CD4-positive, CD25-positive, alpha-beta regulatory T cell (primary cell): ENCODE measurements at places on chromosomes 6 and 20.

GRCh38 chr20:4956200-4956810, 45.0 kb downstream of the SLC23A2 start:
- no peaks in the 10 kb centered on the region for H3K27me3 ChIP-seq
- H3K36me3 ChIP-seq, result no peaks in the 10 kb centered on the region
- peak; percentile 56 for DNase-seq
- no peak overlapping the region for H3K27ac ChIP-seq

GRCh38 chr6:45054610-45055009, 273.5 kb upstream of the RUNX2 start:
- no peak overlapping the region for H3K4me3 ChIP-seq
- H3K36me3 ChIP-seq, result no peaks in the 10 kb centered on the region
- no peak overlapping the region for H3K27ac ChIP-seq

DNA sequence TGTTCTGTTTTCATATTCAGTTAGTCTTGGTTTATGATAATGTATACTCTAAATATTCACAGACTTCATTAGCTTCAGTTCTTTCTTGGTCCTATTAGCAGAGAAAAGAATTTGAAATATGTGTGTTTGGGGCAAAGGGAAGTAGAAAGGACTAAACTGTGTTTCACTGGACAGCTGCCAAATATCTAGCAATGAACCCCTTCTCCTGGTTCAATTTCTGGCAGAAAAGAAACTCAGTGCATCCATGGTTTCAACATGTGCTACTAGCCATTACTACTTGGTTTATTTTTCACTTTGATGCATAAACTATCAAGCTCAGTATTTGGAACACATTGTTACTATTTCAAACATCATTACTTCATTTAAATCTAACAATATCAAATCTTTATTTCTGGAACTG, 43.6 kb downstream of the FBXL4 start:
- no peaks in the 10 kb centered on the region for H3K27me3 ChIP-seq
- H3K4me3 ChIP-seq, result no peak overlapping the region
- H3K36me3 ChIP-seq, result peaks cover 51% of the 10 kb centered on the region
- H3K4me1 ChIP-seq, result no peaks in the 10 kb centered on the region

DNA sequence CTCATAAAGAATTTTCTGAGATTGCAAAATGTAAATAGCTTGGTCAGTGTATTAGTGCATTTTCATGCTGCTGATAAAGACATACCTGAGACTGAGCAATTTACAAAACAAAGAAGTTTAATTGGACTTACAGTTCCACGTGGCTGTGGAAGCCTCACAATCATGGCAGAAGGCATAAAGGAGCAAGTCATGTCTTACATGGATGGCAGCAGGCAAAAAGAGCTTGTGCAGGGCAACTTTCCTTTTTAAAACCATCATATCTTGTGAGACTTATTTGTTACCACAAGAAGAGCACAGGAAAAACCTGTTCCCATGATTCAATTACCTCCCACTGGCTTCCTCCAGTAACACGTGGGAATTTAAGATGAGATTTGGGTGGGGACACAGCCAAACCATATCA, 112.7 kb upstream of the HDDC2 start:
- H3K27ac ChIP-seq, result no peak overlapping the region
- H3K36me3 ChIP-seq, result no peaks in the 10 kb centered on the region
- H3K4me1 ChIP-seq, result no peaks in the 10 kb centered on the region
- no peak for DNase-seq
- H3K27me3 ChIP-seq, result no peaks in the 10 kb centered on the region

DNA sequence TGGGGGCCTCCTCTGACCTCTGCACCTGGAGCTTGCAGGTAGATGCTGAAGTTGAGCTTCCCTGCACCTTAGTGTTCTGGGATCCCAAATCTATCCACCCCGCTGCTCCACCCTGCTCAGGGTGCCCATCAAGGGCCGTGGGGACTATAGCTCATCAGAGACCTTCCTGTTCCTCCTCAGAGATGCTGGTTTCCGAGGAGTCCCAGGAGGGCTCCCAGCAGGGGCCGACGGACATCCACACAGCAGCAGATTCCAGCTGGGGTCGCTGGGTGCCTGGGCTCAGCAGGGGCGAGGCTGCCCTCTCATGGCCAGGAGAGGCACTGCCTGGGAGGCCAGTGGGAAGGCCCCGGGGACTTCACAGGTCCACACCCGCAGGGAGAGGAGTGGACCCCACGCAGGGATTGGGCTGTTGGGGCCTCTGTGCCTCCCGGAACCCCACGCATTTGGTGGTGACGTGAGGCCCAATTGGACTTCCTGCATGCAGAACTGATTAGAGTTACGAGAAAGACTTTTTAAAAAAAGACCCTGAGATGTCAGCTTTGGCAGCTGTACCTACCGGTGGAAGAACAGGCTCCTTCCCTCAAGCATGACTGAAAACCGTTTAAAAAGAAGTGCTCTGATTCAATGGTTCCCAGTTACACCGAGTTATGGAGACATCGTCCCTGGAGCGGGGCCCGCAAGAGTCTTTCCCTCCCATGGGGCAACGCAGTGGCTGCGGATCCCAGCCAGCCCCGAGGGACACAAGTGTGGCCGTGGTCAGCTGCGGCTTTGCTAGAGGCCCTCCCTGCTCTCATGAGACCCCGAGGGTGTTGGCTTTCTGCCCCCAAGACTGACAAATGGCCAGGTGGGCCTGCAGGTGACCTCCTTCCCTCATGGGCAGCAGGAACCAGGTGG, 25.3 kb upstream of the SLCO4A1 start:
- peak; percentile 80 for DNase-seq
- H3K27me3 ChIP-seq, result no peaks in the 10 kb centered on the region
- peak overlapping the region; percentile 79 for H3K27ac ChIP-seq

- no peaks in the 10 kb centered on the region for H3K27me3 ChIP-seq
- DNase-seq, result no peak
- no peak overlapping the region for H3K27ac ChIP-seq
- H3K36me3 ChIP-seq, result no peaks in the 10 kb centered on the region
These were observed 381.0 kb downstream of the TAF4 start for GRCh38 chr20:61684583-61685235.

- H3K4me3 ChIP-seq, result no peak overlapping the region
- DNase-seq, result no peak
- no peaks in the 10 kb centered on the region for H3K36me3 ChIP-seq
- no peak overlapping the region for H3K27ac ChIP-seq
- H3K27me3 ChIP-seq, result no peaks in the 10 kb centered on the region
These were observed 38.1 kb downstream of the IRF4 start for GRCh38 chr6:429515-430121.

DNA sequence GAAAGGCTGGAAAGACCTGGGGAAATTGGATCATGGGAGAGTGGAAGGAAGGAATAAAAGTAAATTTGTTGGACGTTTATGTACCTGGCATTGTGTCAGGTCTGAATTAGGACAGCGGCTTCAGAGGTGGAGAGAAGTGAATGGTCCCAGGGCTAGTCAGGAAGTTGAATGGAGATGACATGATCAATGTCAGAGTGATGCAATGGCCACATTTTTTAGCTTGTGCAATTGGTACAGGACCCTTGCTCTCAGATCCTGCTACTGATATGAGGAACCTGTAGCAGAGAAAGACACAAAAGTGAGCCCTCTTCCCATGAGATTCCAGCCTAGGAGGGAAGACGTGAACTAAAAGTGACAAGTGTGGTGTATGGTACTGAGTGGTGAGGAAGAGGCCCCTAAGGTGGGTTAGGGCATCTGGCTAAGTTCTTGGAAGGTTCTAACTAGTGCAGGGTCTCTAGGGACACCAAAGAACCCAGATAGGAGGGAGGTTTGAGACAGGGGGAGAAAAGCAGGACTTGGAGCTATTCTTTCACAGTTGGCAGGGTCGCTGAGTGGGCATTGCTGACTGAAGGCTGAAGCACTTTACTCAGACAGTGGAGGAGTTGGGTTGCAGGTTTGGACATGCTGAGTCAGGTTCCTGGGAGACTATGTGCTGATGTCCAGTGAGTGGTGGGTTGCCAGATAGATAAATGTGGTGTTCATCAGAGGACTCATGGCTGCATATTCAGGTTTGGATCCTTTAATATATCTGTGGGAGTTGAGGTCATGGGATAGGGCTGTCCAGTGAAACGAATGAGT, 266.1 kb upstream of the RNF24 start:
- DNase-seq, result no peak
- H3K36me3 ChIP-seq, result no peaks in the 10 kb centered on the region
- H3K4me1 ChIP-seq, result no peaks in the 10 kb centered on the region

DNA sequence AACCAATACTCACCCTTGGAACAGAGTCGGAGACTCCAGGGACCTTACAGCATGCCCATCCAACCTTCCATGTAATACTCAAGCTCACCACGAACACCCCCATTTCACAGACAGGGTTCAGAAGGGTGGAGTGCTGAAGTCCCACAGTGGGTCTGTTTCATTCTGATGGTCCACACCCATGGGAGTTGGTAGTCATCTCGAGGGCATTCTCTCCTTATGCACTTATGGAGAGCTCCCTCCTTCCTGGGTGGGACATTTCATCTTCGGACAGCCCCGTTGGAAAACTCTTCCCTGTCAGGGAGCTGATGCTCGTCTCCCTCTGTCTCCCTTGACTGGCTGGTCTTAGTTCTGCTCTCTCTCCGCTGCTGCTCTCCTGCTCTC, 38.9 kb downstream of the COX4I2 start:
- peaks cover 16% of the 10 kb centered on the region for H3K36me3 ChIP-seq
- H3K4me1 ChIP-seq, result peaks cover 81% of the 10 kb centered on the region
- peak overlapping the region; percentile 89 for H3K27ac ChIP-seq
- H3K4me3 ChIP-seq, result peak overlapping the region; percentile 72
- no peak for DNase-seq

DNA sequence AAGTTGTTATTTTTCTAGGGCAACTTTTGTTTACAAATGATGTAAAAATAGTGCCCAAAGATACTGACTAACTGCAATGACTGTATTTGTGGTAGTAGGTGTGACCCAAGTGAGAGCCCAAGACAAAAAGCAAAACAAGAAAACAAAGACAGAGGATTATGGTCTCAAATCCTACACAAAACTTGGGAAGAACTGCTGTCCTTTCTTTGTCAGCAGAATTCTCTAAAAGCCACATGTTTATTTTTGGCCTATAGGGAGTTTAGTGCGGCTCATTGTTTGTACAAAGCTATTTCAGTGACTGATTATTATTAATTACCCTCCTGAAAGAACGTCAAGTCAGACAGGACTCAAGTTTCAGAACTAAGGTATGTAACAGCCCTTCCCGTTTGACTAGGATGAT, 509.2 kb upstream of the SLC35B3 start:
- no peaks in the 10 kb centered on the region for H3K36me3 ChIP-seq
- H3K4me3 ChIP-seq, result no peak overlapping the region
- DNase-seq, result no peak
- no peaks in the 10 kb centered on the region for H3K4me1 ChIP-seq
- no peak overlapping the region for H3K27ac ChIP-seq

DNA sequence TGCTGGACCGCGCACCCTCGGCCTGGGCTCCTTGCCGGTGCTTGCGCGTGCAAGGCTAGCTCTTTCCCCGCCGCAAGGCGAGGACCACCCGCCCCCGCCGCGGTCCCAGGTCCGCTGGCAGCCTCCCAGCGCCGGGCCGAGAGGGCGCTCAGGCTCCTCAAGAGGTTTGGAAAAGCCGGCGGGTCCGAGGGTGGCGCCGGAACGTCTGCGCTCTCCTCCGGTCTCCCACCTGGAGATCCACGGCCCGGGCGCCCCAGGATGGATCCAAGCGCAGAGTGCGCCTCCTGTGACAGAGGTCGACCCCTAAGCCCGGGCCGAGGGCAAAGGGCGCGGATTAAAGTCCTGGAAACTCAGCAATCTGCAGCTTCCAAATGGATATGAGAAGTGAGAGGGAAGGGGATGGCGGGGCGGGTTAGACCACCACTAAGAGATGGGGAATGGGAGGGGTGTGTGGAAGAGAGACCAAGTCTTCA, 575 bp upstream of the MICAL1 start:
- peaks cover 8% of the 10 kb centered on the region for H3K36me3 ChIP-seq
- DNase-seq, result no peak
- peaks cover 67% of the 10 kb centered on the region for H3K4me1 ChIP-seq

GRCh38 chr20:32496811-32497533, 88.2 kb downstream of the NOL4L start:
- H3K4me3 ChIP-seq, result no peak overlapping the region
- H3K27me3 ChIP-seq, result no peaks in the 10 kb centered on the region
- DNase-seq, result no peak
- peaks cover 30% of the 10 kb centered on the region for H3K36me3 ChIP-seq
- H3K27ac ChIP-seq, result no peak overlapping the region
